ENCODE measurements at places on chromosomes 1 and 21. TPM values are rescaled to one million over a fixed set of nuclear protein-coding genes. Genes with fewer than 3 reads are reported as not detected.

The TAF5L gene
- total RNA-seq, result 27.0 TPM

The THAP3 gene
- 9.9 TPM for total RNA-seq

The LIN28A gene
- total RNA-seq, result not detected

The EXOC8 gene
- total RNA-seq, result 15.7 TPM

The DNALI1 gene
- total RNA-seq, result 3.9 TPM

The DYRK3 gene
- total RNA-seq, result 10.7 TPM

The REG4 gene
- total RNA-seq, result not detected

The WNT3A gene
- not detected for total RNA-seq

The MTR gene
- 44.2 TPM for total RNA-seq

The NEXN gene
- 111 TPM for total RNA-seq

The CAPN2 gene
- total RNA-seq, result 289 TPM

The RHOC gene
- total RNA-seq, result 297 TPM

The MYOG gene
- total RNA-seq, result not detected

All from posterior vena cava (tissue), 2 donors.